ENCODE measurements at places on chromosomes 13 and 19.

DNA sequence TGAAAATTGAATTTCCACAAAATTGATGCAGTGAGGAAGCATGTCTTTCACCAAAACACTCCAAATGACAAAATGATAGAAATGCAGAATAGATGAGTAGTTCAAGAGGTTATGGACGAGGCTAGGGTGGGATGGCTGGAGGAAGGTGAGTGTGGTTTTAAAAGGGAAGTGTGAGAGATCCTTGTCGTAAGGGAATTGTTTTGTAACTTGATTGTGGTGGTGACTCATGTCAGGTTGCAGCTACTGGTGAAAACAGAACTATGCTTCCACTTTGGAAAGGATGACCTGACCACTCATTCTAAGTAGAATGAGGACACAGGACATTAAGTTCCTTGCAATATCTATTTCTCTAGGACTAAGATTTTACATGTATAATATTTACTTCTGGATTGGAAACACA, 345.7 kb downstream of the MTUS2 start:
- no peak for DNase-seq

DNA sequence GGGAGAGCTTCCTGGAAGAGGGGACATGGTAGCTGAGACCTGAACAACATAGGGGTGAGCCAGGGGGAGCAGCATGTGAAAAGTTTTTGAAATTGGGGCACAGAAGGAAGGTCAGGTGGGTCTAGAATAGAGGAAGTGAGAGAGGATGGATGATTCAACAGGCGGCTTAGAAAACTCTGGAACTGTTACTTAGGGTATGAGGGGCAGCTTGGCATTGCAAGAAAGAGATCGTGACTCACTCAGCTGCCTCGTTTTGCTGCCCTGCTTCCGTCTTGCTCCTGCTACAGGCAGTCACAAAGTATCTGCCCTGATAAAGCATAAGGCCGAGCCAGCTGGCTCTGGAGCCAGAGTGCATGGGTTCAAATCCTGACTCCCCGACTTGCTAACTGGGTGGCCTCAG, 1.3 kb upstream of the CEACAM20 start:
- DNase-seq: no peak

DNA sequence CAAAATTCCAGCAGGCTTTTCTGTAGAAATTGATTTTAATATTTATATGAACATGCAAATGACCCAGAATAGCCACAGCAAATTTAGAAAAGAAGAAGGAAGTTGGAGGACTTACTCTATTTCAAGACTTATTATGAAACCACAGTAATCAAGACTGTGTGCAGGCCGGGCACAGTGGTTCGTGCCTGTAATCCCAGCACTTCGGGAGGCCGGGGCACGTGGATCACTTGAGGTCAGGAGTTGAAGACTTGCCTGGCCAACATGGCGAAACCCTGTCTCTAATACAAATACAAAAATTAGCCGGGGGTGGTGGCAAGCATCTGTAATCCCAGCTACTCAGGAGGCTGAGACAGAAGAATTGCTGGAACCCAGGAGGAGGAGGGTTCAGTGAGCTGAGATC, 6.0 kb upstream of the FFAR2 start:
- no peak for DNase-seq

DNA sequence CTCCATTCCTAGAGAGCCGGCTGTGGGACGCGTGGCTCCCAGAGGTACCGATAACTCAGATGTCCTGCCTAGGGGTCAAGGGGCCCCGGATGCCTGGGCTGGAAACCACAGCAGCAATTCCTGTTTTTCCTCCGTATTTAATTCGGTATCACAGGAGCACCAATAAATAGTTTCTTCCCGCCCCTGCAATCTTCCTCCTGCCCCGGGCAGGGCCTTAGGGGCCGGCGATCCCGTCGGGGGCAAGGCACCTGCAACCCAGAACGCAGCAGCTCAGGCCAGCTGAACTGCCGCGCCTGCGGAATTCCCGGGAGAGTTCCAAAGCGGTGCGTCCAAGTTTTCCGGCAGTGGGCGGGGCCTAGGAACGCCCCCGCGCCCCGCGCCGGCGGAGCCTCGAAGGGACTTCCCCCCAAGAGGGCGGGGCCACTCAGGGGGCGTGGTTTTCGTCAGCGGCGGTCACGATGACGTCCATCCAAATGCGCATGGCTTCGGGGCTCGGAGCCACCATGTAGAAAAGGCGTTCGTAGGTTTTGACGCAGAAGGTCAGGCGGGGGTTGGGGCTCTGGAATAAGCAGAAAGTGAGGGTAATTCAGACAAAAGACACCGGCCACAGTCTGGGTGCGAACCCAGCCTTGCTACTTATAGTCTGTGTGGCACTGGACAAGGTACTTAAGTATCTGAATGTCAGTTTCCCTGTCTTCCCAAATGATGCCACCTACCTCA, 9.7 kb upstream of the LYPD3 start:
- DNase-seq: peak; percentile 98

DNA sequence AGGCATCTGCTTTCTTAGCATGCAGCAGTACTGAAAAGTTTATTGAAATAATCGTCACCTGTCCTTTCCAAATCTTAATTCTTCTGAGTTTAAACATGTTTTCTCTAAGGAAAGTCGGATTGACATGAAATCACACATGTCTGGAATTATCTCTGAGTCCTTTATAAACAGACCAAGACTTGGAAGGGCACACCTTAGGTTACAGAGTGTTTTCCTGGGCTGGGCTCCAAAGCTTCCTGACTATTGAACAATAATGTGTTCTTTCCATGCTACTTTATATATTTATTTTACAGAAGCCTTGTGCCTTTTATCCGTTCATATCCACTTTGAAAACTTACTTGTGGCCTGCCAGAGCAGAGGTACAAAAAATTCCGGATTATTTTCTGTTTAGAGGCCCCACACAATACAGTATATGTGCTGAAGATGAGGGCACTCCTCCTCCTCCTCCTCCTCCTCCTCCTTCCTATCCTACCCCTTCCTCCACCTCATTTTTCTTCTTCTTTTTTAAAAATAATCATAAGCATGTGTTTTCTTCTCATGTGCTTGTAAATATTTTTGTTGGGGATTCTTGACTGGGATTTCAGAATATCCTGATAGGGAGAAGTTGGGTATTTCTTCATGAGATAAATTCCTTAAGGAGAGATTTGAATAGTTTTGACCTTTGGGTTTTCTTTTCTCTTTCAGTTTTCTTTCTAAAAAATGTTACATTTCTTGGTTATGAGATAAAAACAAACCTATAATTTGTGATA, 52.3 kb downstream of the LRCH1 start:
- no peak for DNase-seq

DNA sequence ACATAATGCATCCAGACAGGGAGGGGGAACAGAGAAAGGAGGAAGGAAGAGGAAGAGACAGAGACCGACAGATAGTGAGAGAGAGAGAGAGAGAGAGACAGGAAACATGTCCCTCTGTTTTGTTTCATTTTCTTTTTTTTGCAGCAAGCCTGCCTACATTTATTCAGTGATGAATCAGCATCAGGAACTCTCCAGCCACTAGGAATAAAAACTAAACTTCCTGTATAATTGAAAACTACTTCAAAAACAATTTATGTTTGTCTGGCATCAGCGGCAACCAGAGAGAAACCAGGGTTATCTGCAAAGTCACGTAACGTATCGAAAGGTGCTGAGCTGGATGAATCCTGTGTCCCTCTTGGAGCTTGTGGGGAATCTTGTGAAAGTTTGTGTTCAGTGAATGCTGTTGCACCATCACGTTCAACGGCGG, 148.6 kb upstream of the SOX21 start:
- DNase-seq: peak; percentile 22

GRCh38 chr19:2054763-2055162, 3.7 kb upstream of the MKNK2 start:
- no peak for DNase-seq

GRCh38 chr13:29474991-29475390, 120.5 kb downstream of the SLC7A1 start:
- DNase-seq: no peak

GRCh38 chr13:74705438-74705837, 571.2 kb upstream of the KLF12 start:
- DNase-seq: no peak

DNA sequence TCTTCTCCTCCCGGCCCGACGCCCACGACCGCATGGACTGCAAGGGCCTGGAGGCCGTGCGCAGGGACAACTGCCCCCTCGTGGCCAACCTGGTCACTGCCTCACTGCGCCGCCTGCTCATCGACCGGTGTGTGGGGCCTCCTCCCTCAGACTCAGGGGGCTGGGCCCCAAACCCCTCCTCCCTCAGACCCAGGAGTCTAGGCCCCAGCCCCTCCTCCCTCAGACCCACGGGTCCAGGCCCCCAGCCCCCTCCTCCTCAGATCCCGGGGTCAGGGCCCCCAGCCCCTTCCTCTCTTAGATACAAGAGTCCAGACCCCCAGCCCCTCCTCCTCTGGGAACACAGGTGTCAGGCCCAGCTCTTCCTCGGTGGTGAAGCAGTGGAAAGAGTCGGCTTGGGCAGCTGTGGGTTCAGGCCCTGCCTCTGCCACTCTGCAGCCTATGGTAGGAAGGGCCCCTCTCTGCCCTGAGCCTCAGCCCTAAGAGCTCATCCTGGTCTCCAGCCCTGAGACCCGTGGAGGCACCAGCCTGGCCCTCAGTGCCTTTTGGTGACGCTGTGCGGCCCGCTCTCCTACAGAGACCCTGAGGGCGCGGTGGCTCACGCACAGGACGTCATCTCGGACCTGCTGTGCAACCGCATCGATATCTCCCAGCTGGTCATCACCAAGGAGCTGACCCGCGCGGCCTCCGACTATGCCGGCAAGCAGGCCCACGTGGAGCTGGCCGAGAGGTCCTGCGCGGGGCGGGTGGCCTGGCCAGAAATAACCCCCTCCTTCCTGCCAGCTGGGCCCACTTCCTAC, 3.7 kb upstream of the SPIB start:
- DNase-seq: peak; percentile 91

- DNase-seq: no peak
These were observed 1.1 kb downstream of the FUT3 start for GRCh38 chr19:5850189-5850588.

DNA sequence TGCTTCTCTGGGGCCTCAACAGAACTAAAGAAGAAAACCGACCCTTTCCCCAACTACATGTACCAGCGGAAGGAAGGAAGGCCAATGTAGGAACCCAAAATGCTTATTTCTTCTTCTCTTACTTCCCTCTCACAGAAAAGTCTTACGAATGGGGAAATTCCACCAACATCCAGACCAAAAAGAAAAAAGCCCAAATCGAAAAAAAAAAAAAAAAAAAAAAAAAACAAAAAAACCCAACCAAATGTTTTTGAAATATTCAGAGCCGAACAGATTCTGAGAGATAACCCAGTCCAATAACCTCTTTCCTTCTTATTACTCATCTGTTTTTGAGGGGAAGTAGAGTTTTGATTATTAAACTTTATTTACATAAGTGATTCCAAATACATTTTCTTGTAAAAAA, 3.9 kb downstream of the PPM1N start:
- no peak for DNase-seq

DNA sequence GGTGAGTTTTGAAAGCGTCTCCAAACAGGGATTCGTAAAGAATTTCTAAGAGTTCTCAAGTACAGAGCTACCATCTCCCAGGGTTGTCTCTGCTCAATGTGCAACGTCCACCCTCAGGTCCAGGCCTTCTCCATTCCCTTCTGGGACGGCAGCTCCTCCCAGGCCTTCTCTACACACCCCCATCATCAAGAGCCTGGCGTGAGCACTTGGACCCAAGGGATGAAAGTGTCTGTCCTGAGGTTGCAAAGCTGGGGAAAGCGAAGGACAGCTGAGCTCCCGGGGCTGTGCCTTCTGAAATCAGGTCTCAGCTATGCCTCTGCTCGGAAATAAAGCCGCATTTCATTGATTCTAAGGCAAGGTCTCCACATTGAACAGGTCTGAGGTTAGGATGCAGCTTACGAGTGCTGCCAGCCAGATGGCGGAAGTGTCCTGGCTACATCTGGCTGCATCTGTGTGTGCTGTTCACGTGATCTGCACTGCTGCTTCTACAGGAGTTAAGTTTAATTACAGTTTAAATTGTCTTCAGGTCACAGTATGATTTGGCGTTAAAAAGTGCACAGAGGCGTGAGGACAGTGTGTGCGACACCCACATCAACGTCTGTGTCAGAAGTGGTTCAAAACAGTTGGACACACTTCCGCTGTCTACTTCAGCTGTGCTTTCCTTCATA, 27.0 kb upstream of the MIER2 start:
- DNase-seq: peak; percentile 59

- DNase-seq: no peak
These were observed 64.2 kb downstream of the SIAH3 start for GRCh38 chr13:45787346-45787745.

DNA sequence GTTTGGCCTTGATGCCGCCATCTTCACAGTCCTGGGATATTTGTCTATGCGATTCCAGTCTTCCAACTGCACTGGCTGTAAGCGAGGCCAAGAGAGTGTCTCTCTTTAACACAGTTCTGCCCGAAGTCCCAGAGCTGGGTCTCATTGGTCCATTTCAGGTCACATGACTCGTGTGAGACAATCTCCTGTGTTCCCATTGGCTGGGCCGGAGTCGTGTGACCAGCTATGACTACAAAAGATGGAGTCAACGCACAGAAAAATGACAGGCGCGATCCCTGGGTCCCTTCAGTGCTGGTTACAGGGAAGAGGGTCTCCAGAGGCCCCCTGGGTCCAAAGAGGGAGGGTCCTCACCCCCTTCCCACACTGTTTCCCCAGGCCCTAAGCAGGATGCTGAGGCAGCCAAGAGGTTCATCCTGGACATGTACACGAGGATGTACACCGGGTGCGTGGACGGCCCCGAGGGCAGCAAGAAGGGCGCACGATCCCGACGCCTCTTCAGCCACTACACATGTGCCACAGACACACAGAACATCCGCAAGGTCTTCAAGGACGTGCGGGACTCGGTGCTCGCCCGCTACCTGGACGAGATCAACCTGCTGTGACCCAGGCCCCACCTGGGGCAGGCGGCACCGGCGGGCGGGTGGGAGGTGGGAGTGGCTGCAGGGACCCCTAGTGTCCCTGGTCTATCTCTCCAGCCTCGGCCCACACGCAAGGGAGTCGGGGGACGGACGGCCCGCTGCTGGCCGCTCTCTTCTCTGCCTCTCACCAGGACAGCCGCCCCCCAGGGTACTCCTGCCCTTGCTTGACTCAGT, 15.9 kb upstream of the S1PR4 start:
- DNase-seq: no peak

DNA sequence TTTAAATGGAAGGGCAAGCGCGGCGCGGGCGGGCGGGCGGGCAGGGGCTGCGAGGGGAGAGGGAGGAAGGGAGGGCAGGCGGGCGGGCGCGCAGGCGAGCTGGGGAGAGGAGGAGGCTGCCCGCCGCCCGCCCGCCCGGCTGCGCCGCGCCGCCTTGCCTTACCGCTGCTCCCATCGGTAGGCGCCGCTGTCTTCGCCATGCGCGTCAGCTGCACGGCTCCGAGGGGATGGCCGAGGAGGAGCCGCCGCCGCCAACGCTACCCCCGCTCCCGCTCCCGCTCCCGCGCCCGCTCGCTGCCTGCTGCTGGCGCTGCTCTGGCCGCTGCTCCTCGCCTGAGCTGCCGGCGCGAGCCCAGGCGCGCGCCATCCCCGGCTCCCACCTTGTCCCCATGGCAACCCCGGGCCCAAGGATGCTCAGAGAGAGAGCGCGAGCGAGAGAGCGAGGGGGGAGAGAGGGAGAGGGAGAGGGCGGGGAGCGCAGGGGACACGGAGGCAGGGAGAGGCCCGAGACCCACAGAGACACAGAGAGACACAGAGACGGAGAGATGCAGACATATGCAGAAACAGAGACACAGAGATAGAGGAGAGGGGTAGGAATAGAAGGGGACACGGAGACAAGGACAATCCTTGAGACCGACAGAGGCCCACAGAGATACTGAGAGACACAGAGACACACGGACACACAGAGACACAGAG, 40.3 kb downstream of the DEDD2 start:
- DNase-seq: peak; percentile 71

Measured in stomach (tissue), 19 donors.